NCI-H446 treated with DMSO at 0.1 percent for 48 hours (cell line): ENCODE measurements at places on chromosomes 7 and 10.

DNA sequence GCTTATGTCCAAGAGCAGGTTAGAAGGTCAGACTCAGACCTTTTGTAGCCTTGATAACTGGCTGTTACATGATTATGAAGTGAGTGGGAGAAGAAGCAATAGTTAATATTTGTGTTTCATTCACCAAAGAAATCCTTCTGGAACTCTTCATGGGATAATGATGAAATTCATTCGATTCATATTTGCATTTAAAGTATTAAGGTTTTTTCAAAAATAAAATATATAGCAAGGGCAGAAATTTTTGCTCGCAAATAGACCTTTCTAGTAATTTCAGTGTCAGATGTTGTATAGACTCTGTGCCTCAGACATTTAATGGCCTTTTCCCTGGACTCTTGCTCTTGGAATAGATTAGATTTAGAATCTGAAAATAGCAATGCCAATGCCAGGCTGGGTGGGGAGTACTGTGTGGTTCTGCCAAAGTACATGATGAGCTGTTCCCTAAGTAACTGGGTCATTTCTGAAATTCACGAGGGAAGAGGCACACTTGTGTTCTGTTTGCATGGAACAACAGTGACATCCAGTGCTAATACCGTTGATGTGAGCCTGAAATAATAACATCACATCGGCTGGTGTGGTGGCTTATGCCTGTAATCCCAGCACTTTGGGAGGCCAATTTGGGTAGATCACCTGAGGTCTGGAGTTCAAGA lies 119.2 kb downstream of the MBL2 start:
- no peak for DNase-seq

DNA sequence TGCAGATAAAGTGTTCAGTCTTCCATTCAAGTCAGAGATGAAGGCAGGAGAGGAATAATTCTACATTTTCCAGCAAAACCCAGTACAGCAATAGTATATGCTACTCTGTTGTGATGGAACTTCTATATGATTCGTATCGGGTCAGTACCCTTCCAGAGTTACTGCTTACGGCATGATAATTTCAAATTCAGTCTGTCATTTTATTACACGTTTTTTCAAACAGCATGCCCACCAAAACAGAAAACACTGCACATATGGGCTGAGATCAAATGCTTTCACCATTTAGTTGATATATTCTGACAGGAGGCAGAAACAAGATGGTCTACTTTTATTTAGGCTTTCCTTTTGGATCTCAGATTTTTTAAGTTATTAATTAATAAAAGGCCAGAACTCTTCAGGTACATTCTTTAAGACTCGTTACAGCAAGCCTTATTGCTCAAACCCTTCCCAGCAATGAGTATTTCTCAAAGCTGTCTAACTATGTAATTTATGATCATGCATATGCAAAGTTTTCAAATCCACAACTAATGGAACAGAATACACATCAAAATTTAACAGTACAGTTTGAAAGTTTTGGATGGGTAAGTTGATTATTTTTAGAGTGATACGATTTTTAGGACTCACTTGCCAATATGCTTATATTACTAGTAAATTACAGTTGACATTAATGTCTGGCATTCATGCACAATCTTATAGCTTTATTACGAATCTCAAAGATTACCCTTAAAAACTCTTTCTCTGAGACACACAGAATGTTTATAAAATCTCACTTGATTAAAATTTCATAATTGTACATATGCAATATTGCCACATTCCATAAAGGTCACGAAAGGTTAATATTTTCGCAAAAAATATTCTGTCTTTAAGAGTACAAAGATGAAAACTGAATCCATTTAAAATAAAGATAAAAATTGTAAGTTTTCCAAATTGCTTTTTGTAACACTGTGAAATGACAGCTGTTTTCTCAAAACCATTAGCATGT lies 91.0 kb downstream of the ANK3 start:
- DNase-seq: peak; percentile 33

DNA sequence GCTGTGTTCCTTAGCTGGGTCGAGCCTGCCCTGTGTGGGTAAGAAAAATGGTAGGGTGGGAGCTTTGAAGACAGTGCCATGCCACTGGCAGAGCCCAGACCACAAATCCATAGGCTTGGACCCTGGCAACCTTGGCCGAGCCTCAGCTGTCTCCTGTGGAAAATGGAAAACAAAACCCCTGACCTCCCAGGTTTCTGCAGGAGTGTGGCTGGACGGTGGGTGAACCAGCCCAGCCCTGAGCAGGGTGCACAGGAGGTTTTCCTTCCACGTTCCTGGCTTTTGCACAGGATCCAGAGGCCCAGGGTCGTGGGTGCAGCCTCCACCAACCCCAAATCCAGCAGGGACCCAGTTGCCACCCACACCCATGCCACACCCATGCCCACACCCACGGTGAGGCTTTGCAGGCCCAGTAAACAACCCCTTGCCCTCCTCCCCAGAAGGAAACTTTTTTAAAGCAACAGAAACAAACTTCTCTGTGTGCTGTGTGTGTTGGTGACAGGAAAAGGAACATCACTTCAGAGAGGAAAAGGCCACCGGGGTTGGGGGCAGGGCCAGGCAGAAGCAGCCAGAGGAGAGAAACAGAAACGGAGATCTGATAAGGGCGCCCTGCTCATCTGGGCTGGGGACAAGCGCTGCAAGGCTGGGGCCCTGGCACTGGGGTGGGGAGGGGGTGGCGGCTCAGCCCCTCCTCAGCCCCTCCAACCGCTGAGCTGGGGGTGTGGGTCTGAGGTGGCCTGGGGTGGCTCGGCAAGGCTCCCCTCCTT lies 20.7 kb upstream of the ZMIZ1 start:
- no peak for DNase-seq

- DNase-seq: no peak
These were observed 1.4 kb upstream of the PODXL start for GRCh38 chr7:131557652-131558385.

- DNase-seq: no peak
These were observed 35.8 kb downstream of the PAX2 start for GRCh38 chr10:100781145-100781665.
